ENCODE measurements at places on chromosomes 5 and 9. TPM values are rescaled to one million over a fixed set of nuclear protein-coding genes. Genes with fewer than 3 reads are reported as not detected.

GRCh38 chr5:31157720-31158119, 35.8 kb upstream of the CDH6 start:
- no peaks in the 10 kb centered on the region for H3K36me3 ChIP-seq
- no peak overlapping the region for H3K4me3 ChIP-seq
- H3K27ac ChIP-seq = no peak overlapping the region
- no peaks in the 10 kb centered on the region for H3K27me3 ChIP-seq
- H3K4me1 ChIP-seq = no peaks in the 10 kb centered on the region

GRCh38 chr9:115923903-115924668, 229.5 kb upstream of the PAPPA start:
- H3K4me1 ChIP-seq = peaks cover 5% of the 10 kb centered on the region
- H3K36me3 ChIP-seq = no peaks in the 10 kb centered on the region
- no peaks in the 10 kb centered on the region for H3K27me3 ChIP-seq
- H3K27ac ChIP-seq = no peak overlapping the region
- no peak overlapping the region for H3K4me3 ChIP-seq

- no peaks in the 10 kb centered on the region for H3K36me3 ChIP-seq
- peak; percentile 54 for DNase-seq
- no peak overlapping the region for H3K4me3 ChIP-seq
- H3K27me3 ChIP-seq = peaks cover 5% of the 10 kb centered on the region
Measured at GRCh38 chr5:173670130-173670651, 53.7 kb upstream of the BOD1 start.

DNA sequence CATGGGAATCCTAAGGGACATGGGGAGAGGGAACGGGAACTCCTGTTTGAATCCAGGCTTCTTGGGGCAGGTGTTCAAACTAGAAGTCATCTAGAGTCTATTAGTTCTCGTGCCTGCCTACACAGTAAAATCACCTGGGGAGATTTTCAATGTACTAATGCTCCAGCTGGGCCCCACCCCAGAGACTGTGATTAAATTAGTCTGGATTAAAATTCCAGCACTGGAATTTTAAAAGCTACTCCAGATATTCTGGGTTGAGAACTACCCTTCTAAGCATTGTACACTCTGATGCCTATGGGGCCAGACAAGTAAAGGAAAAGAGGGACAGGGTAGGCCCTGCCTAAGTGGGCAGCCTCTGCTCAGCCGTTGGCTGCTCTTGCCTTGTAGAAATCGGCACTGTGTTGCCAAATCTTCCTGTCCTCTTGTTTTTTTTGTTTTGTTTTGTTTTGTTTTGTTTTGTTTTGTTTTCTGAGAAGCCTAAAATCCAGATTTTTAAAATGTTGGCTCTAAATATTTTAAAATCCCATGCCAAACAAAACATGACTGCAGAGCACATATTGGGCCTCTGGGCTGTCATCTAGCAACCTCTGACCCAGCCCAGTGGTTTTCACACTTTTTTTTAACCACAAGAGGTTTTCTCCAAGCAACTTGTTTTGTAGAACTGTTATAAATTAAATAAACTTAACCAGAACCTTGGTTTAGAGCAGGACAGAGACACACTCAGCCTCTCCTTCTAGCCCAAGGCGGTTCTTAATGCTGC, 29.0 kb downstream of the ADRB2 start:
- no peak for DNase-seq
- H3K27me3 ChIP-seq = no peaks in the 10 kb centered on the region
- no peak overlapping the region for H3K27ac ChIP-seq
- H3K4me1 ChIP-seq = no peaks in the 10 kb centered on the region
- no peak overlapping the region for H3K4me3 ChIP-seq
- no peaks in the 10 kb centered on the region for H3K36me3 ChIP-seq

DNA sequence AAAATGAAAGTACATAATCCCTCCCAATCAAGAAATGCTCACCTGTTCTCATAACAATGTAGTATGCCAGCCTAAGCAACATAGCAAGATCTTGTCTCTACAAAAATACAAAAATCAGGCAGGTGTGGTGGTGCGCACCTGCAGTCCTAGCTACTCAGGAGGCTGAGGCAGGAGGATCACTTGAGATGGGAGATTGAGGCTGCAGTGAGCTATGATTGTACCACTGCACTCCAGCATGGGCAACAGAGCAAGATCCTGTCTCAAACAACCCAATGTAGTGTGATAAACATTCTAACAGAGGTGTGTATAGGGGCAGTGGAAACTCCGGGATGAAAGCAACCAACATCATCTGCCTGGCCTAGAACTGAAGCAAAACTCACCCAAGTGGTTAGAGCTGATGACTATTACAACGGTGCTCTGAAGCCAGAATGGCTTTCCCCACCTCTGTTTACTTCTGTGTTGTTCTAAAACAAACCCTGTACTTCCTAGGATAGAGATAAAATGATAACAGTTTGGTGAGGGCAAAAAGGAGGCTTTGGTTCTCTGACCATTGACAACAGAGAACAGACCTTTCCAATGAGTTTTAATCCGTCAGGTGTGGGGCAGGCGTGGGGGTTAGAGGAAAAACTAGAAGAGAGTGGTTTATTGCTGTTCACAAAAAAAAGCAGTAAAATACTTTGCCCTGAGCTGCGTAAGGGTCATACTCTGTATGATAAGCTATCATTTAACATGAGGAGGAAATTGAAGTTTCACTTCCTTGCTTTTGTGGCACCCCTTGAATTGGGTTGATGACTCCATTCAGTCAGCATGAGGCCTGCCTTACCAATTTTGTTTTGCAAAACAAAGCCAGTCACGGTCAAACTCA, 18.9 kb downstream of the WNT8A start:
- no peak overlapping the region for H3K4me3 ChIP-seq
- H3K4me1 ChIP-seq = no peaks in the 10 kb centered on the region
- no peaks in the 10 kb centered on the region for H3K36me3 ChIP-seq
- peaks cover 10% of the 10 kb centered on the region for H3K27me3 ChIP-seq
- no peak overlapping the region for H3K27ac ChIP-seq
- DNase-seq = no peak

DNA sequence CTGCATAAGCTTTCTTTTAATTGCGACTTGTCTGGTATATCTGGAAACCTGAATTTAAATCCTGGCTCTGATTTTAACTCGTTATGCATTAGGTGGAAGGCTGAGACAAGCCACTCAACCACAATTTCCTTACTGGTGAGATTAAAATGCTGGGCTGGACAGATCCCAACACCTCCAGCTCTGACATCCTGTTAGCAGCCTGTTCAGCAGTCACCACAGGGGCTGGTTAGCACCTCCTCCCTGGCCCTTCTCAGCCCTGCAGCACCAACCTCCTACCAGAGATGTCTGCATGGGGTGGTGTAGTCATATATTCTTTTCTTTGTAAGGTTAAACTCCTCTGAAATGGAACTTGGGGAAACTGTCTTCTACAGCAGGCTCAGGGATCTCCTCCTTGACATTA, 156.5 kb upstream of the NFIL3 start:
- H3K4me3 ChIP-seq = no peak overlapping the region
- H3K27ac ChIP-seq = no peak overlapping the region
- no peaks in the 10 kb centered on the region for H3K4me1 ChIP-seq
- DNase-seq = peak; percentile 88

DNA sequence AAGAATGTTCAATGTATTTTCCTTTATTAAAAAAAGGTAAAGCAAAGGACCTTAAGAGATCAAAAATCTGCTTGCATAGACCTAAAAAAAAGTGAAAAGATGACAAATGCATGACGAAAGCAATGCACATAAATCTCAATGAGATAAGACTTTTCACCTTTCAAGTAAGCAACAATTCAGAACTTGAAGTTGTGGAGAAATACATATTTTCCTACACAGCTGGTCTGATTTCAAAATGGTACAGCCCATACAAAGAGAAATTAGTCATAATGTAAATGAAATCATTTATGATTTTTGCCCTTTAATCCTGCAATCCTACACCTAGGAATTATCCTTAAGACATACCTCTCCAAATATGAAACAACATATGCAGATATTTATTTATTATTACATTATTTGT, 568.0 kb downstream of the ANXA1 start:
- no peak for DNase-seq
- no peaks in the 10 kb centered on the region for H3K36me3 ChIP-seq
- H3K4me3 ChIP-seq = no peak overlapping the region
- no peaks in the 10 kb centered on the region for H3K4me1 ChIP-seq

- no peaks in the 10 kb centered on the region for H3K4me1 ChIP-seq
- no peak overlapping the region for H3K27ac ChIP-seq
- peaks cover 13% of the 10 kb centered on the region for H3K27me3 ChIP-seq
- no peak for DNase-seq
- no peak overlapping the region for H3K4me3 ChIP-seq
- H3K36me3 ChIP-seq = no peaks in the 10 kb centered on the region
Measured at GRCh38 chr5:176843673-176844072, 33.3 kb downstream of the UNC5A start.

DNA sequence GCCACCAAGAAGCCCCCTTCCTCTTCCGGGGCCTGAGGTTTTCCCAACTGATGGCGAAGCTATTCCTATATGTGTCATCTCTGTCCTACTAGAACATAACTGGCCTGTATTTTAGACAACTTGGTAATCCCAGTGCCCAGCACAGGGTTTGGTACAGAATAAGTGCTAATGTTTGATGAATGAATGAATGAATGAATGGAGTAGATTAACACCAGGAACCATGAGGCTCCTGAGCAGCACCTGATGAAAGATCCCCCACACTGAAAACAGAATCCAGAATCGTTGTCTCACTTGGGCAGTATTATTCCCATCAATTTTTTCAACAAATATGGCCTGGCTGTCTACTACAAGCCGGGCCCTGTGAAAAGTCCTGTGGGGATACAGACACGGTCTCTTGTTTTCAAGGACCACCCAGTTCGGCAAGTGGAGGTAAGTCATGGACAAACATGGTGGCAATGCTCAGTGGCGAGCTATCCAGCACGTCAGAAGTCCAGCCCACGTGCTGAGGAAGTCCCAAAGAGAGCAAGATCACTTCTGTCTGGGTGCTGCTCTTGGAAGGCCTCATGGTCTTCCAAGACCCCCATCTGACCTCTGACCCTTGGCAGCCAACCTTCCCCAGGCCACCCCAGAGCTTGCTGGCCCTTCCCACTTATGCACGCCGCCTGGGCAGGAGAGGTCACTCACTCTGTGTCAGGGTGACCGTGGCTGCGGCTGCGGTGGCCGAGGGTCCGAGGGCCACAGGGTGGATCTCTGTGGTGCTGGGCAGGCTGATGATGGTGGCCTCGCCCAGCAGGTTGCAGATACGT, 1.0 kb downstream of the NAIF1 start:
- peaks cover 11% of the 10 kb centered on the region for H3K4me1 ChIP-seq
- H3K27me3 ChIP-seq = no peaks in the 10 kb centered on the region
- H3K4me3 ChIP-seq = peak overlapping the region; percentile 61
- DNase-seq = no peak
- H3K27ac ChIP-seq = no peak overlapping the region

GRCh38 chr5:60830581-60831127, 13.4 kb downstream of the ELOVL7 start:
- no peak overlapping the region for H3K27ac ChIP-seq
- H3K4me3 ChIP-seq = no peak overlapping the region
- H3K27me3 ChIP-seq = no peaks in the 10 kb centered on the region

DNA sequence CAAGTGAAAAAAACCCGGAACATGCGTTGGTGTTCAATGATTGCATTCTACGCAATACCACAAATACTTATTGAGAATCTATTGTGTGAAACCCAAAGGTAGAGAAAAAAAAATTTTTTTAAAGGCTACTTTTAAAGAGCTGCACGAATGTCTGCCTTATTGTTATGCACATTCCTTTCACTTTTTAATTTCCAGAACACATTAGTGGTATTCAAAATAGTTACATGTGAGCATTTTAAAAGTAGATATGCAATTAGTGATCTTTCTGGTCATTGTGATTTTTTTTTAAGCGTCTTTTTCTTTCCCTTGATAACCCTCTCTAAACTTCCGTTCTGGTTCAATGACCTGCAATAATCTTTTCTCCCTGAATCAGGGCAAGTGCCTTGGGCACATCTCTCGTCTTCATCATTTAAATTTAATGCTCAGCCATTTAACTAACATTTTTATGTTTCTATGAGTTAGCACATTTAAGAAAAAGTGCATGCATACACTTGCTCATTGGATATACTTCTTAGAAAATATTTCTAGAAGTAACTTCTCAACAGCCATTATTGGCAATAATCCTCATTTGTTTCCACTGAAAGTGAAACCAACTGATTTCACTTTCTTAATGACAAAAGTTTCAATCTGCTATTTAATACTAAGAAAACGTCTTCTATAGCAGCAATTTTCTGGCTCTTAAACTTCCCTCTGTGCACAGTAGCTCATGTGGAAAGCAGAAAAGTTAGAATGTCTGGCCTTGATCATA, 80.3 kb downstream of the CDH6 start:
- peaks cover 10% of the 10 kb centered on the region for H3K36me3 ChIP-seq
- H3K27ac ChIP-seq = no peak overlapping the region
- no peaks in the 10 kb centered on the region for H3K27me3 ChIP-seq
- H3K4me1 ChIP-seq = no peaks in the 10 kb centered on the region
- no peak for DNase-seq

DNA sequence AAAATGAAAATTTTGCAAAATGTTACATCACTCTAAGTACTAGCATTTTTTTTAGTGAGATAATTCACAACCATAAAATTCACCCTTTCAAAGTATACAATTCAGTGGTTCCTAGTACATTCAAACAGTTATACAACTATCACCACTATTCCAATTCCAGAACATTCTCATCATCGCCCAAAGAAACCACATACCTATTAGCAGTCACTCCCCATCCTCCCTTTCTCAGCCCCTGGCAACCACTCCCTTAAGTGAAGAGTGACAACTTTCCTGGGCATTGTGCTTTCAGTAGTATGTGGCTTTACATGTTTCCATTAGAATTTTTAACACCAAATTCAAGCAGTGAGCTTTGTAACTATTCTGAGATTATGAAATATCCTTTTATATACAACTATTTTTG, 81.4 kb downstream of the RASEF start:
- H3K4me3 ChIP-seq = no peak overlapping the region
- no peaks in the 10 kb centered on the region for H3K4me1 ChIP-seq
- no peaks in the 10 kb centered on the region for H3K36me3 ChIP-seq
- H3K27me3 ChIP-seq = no peaks in the 10 kb centered on the region
- peak; percentile 42 for DNase-seq

DNA sequence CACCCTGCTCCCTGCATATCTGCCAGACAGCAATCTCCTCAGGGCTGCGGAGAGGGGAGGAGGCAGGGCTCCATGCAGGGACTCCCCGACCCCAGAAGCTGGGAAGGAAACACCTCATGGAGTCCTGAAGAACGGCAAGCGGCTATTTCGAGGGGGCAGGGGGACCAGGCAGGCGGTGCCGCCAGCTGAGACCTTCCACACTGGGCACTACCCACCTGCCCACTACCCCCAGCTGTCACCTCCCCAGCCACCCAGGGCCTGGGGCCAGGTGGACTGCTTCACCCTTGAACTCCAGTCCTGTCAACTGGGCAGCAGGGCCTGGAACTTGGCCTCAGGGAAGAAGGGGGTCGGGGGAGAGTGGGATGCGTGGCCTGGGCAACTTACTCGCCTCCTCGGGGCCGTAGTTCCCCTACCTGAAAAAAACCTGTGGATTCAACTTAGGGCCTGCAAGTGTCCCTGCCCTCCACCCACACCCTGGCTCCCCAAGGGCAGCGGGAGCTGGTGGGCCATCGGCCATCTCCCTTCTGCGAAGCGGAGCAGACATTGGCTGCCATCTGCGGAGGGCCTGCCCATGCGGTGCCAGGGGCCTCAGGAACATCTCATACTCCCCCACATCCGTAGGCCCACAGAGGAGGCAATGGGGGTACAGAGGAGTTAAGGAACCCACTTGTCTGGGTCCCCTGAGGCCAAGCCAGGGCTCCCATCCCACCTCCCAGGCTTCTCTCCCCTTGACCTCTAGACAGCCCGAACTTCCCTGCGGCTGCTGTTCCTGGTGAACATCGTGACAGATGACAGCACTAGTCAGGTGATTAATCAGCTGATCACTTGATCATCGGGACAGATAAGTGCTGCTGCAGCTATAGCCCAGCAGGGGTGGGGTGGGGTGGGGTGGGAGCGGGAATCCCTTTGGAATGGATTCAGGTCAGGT, 18.5 kb upstream of the RALGDS start:
- no peaks in the 10 kb centered on the region for H3K36me3 ChIP-seq
- no peaks in the 10 kb centered on the region for H3K27me3 ChIP-seq
- no peak for DNase-seq

Gene ACSL6
- total RNA-seq = not detected

Gene WNT8A
- not detected for total RNA-seq

Gene ENHO
- total RNA-seq = 0.55 TPM
